Activated T-cell treated with anti-CD3 and anti-CD28 coated beads, Interleukin-2, amount 50 U/mL, for 4 hours (primary cell): ENCODE measurements at places on chromosomes 12 and 14. TPM values are rescaled to one million over a fixed set of nuclear protein-coding genes. Genes with fewer than 3 reads are reported as not detected.

DNA sequence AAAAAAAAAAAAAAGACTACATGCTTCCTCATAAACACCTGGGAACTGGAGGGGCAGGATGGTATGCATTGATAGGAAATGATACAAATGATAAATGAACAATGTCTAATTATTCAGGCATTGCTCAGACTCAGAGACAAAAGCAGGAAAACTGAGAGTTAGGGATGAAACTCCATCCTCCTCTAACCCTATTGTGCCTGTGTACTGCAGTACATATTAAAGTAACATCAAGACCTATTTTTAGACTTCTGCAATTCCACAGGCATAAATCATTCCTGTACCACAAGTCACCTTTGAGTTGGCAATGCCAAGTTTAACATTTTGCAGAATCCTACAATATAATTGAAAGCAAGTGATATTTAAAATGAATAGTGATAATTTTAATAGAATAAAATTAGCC lies 156.5 kb upstream of the USP15 start:
- DNase-seq: no peak

DNA sequence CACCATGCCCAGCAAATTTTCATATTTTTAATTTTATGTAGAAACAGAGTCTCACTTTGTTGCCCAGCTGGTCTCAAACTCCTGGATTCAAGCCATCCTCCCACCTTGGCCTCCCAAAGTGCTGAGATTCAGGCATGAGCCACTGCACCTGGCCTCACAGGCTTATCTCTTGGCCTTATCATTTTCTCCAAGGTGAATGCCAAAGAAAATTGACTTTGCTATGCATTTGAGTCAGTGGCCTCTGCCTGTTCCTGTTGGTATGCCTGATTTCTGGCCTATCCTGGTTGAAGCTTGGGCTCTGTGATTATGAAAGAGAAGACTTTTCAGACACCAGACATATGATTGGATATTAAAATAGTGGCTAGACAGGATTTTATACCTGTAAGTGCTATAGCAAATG lies 34.2 kb downstream of the MANSC1 start:
- no peak for DNase-seq

The CD63 gene
- total RNA-seq: 158 TPM

DNA sequence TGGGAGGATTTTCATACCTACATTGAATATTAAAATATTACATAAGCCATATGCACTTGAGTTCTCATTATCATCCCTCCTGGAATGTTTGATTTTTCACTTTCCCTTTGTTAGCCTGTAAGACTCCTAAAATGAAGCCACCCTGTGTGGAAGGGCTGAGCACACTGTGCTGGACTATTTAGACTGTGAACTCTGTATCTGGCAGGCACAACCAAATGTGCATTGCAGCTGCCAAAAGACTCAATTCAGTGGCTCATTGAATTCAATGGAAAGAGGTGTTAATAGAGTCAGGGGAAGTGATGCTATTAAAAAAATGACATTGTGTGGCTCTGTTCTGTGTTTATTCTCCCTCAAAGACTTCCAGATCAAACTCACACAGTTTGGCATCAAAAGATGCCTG lies 111.1 kb downstream of the SMOC1 start:
- no peak for DNase-seq

GRCh38 chr12:12803186-12803585 lies 10.0 kb upstream of the DDX47 start:
- DNase-seq: peak; percentile 18

GRCh38 chr14:70660967-70661893 lies 19.5 kb downstream of the TTC9 start:
- DNase-seq: peak; percentile 31

The CGRRF1 gene
- 9.4 TPM for total RNA-seq

- no peak for DNase-seq
Measured at GRCh38 chr14:94449930-94450329, 2.7 kb downstream of the SERPINA11 start.

GRCh38 chr14:99724939-99725773 lies 41.1 kb downstream of the CYP46A1 start:
- DNase-seq: no peak

DNA sequence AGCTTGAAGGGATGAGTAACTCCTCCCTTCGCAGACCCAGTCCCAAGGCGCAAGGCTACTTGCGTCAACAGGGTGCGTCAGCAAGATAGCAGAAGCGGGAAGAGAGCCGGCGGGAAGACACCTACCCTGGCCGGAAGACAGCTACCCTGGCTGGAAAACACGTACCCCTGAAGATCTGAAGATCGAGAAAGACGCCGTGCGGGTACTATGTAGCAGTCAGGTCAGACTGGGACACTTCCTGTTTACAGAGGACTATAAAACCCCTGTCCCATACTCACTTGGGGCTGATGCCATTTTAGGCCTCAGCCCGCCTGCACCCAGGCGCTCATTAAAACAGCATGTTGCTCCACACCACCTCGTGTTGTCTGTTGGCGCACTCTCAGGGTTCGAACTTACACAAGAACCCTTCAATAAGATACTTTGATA lies 80.9 kb downstream of the ABCD2 start:
- no peak for DNase-seq

The CLEC2A gene
- not detected for total RNA-seq

- peak; percentile 60 for DNase-seq
Measured at GRCh38 chr14:91870001-91870400, 2.7 kb upstream of the TC2N start.

DNA sequence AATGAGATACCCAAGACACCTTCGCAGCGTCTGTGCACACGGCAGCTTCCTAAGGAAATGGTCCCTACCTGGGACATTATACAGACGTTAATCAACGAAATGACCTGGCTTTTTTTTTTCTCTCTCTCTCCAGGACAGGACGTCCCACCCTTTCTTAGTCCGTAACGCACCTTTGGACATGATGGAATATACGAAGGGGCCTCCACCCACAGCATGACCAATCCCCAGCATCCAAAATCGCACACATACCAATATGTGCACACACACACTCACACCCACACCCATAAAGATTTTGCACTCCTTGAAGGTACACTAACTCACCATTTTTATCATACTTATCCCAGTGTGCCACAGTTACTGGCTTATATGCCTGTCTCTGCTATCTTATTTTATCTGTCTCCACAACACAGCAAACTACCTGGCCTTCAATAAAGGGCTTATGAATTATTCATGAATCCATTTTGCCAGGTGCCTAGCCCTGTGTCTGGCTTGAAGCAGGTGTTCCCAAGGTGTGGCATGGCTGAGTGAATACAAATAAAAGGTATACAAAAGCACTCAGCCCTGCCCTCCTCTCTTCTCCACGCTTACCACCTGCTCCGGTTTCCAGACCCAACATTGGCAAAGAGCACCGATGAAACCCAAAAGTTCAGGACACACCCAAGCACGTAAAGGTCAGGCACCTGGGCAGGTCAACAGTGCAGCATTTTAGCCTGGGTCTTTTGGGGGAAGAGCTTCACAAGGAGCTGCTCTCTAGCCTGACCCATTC lies 2.2 kb downstream of the SCNN1A start:
- DNase-seq: no peak

The SLCO1B1 gene
- not detected for total RNA-seq

GRCh38 chr12:46569826-46570439 lies 197.4 kb upstream of the SLC38A2 start:
- no peak for DNase-seq
